Activated naive CD4-positive, alpha-beta T cell treated with Interleukin-2 at 50 U/mL for 16 hours (primary cell): ENCODE measurements at places on chromosomes 7 and 10.

GRCh38 chr7:140005341-140005740 is 57.4 kb downstream of the PARP12 start:
- no peak for DNase-seq

GRCh38 chr10:10020945-10021344 is 996.7 kb upstream of the CELF2 start:
- DNase-seq, result no peak

DNA sequence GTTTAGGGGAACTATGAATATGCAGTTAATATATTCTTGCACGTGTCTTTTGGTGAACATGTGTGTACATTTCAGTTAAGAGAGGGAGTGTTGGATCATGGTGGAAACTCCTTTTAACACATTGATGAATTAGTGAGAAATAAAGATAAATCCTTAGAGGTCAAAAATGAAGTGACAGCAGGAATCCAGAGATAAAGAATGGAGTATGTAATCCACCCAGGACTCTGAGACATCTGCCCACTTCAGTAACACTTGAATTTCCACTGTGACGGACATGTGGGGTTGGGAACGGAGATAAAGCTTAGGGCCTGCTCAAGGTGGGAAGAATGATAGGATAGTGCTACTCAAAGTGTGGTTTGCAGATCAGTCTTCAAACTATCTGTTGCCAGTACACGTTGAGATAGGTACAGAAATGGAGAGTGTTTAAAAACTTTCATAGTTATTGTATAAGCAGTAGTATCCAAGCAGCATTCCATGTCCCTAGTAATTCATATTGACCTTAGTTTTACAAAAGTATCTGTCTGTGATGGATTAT is 6.6 kb upstream of the RELN start:
- no peak for DNase-seq

GRCh38 chr7:831596-832166 is 595 bp upstream of the SUN1 start:
- peak; percentile 13 for DNase-seq

DNA sequence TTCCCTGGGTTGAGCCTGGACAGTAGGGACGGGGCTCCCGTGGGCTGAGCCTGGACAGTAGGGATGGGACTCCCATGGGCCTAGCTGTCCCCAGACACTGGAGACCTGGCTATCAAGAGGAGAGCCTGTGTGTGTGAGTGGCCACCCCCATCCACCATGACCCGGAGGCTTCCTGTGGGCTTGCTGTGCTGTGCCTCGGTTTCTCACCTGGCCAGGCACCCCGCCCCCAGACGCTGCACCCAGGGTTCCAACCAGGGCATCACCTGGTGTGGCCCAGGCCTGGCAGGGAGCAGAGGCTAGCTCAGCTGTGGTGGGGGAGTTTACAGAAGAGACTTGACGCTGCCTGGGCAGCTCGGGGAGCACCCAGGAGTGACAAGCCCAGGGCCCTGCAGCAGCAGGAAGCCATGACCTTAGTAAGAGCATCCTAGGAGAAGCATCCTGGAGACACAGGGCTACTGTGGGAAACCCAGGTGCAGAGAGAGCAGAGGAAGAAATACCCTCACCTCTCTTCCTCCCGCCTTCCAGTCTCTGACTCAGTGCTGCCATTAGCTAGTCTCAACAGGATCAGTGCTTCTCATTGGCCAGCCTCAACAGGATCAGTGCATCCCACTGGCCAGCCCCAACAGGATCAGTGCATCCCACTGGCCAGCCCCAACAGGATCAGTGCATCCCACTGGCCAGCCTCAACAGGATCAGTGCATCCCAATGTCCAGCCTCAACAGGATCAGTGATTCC is 61.0 kb downstream of the PDGFA start:
- DNase-seq, result no peak

DNA sequence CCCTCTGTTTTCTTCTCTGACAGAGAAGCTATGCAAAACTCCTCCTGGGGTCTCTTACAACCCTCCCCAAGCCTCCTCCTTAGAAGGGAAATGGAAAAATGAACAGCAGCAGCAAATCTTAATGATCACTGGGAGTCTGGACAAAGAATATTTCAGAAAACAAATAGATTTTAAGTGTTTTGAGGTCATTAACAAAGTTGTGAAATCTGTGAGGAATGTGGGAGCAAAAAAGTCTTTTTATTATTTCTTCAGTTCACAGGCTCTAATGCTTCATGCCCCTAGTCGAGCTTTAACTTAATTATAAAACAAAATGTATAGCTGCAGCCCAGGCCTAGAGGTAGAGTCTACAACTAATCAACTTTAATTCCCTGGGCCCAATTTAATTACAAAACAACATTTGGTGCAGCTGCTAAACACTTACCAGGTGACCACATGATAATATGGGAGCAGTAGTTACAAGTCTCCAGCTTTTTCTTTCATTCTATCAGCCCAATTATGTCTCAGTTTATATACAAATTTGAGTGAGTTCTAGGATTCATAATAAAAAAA is 293.2 kb downstream of the THSD7A start:
- no peak for DNase-seq

GRCh38 chr7:130904792-130905191 is 170.8 kb upstream of the KLF14 start:
- peak; percentile 3 for DNase-seq

- DNase-seq, result no peak
These were observed 33.7 kb downstream of the CAMK1D start for GRCh38 chr10:12382956-12383531.

- DNase-seq, result no peak
These were observed 23.0 kb upstream of the ZNF488 start for GRCh38 chr10:47406870-47407691.

- DNase-seq, result no peak
These were observed 4.8 kb upstream of the KNDC1 start for GRCh38 chr10:133154996-133155778.

DNA sequence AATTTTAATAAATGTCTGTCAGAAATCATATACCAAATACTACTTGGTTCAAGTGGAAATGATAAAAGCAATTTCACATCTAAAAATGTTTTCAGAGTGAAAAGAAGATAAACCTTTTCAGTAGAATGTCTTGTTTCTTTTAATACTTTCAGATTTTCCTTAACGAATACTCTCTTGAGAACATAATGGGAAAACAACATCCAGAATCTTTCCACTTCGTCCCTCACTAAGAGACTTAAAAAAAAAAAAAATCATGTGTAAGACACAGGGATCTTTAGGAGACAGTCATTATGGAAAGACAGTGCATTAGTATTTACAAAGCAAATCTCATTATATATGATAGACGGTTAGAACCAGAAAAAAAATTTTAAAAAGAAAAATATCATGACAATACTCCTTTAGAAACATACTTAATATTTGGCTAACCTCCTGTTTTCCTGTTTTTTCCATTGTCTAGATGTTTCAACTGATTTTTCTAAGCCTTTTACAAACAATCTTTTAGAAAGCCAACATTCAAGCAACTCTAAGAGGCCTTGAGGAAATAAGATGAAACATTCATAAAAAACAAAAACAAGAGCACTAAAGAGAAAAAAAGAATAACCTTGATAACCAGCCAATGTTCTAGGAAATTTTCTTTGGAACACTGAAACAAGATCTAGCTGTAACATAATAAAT is 339.9 kb upstream of the LRRN3 start:
- DNase-seq, result no peak

DNA sequence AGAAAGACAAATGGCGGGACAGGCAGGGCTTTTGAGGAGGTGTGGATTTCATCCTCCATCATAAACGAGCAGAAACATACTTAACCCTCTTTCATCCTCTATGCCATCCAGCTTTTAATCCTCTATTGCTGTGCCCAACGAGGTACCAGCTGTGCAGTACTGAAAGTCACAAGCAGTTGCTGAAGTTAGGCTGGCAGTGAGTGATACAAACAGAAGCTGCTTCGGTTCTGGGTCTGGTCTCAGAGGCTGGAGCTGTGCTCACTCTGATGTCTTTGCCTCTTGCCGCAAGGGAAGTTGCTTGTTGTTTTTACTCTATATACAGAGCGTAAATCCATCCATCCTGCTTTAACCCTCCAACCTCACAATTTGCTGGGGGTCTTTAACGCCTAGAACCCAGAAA is 235.2 kb downstream of the CELF2 start:
- DNase-seq, result no peak

DNA sequence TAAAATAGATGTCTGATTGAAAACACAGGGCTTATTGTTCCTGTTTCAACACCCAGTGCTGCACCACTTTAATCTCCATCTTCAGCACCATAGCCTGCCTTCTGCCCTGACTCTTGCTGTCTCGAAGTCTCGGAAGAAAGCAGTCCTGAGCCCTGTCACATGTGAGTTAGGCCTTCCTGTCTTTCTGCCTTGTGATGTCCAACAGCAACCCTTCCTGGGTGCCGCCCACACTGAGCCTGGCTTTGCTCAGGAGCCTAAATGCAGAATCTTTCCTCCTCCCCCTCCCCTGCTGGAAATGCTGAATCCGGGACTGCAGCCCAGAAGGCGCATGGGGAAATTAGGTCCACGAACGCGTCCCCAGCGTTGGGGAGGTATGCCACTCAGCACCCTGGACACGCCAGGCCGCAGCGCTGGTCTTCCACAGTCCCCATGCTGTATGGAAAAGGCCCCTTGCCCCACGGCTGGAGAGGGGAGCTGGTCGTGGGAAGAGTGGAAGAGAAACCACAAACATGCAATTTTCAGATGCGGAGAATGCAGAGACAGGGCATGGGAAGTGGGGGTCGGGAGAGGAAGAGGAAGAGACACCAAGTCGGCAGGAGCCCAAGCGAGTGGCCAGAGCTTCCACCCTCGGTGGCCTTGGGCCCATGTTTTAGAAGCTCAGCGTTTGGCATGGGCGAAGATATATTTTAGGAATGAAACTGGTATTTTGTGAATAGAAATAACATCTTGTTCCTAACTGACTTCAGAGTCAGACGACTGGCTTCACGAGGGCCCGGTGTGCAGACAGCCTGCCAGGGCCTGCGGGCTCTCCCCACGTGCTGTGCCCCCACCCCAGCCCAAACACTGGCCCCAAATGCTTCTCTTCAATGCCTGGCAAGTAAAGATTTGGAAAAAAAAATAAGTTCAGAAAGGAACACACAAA is 656.1 kb upstream of the FOXK1 start:
- DNase-seq, result no peak

DNA sequence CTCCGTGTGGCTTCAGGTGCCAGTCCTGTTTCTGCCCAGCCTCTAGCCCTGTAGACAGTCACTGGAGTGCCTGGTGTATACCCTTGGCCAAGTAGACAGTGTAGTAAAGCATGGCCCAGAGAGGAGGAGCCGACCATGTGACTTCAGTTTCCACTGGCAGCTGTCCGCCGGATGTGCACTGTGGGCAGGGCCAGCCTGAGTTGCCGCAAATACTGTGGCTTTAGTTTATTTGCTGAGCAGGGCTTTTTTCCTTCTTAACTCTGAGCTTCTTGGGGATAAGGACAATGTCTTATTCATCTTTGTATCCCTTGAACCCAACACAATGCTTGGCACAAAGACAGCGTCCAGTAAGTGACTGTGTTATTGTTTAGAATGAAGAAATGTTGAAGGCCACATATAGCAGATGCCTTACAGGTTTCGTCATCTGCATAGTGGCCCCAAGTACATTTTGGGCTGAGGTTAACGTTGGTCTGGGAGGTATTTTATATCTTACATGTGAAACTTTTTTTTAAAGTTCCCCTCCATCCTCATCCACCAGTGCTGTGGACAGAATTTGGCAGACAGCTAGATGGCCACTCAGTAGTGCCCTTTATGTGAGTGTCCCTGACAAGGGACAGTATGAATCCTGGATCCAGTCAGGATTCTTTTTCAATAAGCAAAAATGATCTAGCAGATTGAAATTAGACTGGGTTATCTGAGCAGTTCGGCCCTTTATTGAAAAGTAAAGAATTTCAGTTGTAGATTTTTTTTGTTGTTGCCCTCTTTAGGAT is 40.6 kb downstream of the CYP17A1 start:
- DNase-seq, result peak; percentile 47

DNA sequence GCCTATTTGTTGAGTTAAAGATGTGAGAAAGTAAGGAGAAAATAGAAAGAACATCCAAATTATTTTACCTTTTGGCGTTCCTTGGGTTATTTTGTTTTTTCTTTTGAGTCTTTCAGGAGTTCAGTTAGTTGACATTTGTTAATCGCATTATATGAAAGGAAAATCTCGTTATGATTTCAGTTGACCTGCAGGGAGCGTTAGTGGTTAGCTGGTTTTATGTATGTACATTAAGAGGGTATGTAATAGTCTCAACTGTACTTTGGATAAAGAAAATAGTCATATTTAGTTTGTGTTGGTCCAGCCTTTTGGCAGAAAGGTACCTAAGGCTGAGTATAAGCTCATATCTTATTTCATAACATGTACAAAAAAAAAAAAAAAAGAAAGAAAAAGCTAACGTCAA is 4.0 kb downstream of the BMPER start:
- no peak for DNase-seq

GRCh38 chr7:23431702-23432199 is 38.5 kb downstream of the IGF2BP3 start:
- no peak for DNase-seq

DNA sequence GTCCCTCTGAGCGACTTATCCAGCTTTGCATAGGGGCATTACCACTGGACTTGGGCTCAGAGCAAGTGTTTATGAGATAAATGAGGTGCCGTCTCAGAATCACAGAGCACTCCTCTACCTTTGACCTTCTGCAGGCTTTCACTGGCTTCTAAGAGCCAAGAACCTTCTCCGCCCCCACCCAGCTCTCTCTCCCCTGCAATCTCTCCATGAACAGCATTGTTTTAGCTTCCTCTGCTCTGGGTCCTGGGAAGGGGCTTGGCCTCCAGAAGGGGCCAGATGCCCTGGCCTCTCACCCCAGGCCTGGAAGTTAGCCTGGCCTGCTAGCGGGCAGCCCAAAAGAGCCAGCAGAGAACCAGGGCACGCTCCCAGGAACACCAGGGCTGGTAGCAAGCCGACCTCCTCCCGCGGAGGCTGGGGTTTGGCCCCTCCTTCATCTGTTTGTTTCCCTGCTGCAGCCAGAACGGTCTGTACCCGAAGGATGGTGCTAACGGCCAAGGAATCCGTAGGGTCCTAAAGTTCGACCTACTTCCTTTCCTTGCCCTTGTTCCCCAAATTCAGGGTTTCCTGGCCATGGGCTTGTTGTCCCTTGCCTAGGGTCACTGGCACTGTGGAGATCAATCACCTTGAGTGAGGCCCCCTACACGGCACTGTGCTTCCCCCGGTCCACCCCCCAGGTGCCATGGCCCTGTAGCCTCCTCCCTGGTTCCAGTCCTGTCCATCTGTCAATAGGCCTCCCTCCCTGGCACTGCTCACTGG is 18.7 kb upstream of the DDIT4 start:
- peak; percentile 24 for DNase-seq

DNA sequence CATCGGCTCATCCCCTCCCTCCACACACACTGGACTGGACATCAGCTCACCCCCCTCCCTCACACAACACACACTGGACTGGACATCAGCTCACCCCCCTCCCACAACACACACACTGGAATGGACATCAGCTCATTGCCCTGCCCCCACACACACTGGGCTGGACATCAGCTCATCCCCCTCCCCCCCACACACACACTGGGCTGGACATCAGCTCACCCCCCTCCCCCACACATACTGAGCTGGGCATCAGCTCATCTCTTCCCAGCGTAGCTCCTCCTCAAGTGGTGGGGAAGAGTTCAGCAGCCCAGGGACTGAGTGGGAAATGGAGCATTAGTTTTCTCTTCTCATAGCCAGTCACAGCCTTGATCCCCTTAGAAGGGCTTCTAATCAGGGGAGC is 58.1 kb upstream of the WDR11 start:
- no peak for DNase-seq

- DNase-seq, result no peak
These were observed 225.3 kb upstream of the INHBA start for GRCh38 chr7:41928166-41928565.
